Frontal cortex (tissue), 4 donors: ENCODE measurements at places on chromosomes 11 and 22. TPM values are rescaled to one million over a fixed set of nuclear protein-coding genes. Genes with fewer than 3 reads are reported as not detected.

- no peak for DNase-seq
Observed at GRCh38 chr22:21687685-21688259, 22.0 kb downstream of the PPIL2 start.

The IGLL1 gene
- total RNA-seq, result not detected

DNA sequence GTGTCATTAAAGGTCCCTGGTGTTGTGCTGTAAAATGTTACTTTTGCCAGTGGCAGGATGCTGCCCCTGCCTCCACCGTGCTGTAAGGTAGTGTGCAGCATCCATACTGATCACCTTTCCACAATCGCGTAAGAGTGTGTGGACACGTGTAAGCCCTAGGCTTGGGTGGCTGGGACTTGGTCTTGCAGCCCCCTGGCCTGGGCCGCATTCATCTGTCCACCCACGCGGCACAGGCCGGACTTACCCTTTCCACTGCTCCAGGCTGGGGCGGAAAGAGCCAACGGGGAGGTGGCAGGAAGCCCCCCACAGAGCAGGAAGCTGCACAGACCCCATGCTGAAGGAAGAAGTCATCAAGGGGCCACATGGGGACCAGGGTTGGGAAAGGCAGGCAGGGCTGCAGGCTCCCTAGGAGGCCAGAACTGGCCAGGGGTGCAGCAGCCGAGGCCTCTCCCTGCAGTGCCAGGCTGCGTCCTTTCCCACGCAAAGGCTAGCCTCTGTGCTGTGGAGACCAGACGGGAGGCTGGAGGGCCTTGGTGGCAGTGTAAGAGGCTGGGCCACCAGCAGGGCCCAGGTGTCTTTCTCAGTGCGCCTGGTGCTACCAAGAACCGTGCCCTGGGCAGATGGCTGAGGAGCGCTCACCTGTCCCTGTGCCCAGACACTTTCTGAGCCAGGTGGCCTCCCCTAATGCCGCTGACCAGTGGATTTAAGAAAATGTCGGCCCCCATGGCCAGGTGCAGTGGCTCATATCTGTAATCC, 11.7 kb upstream of the TMEM191C start:
- DNase-seq, result no peak

GRCh38 chr11:36492724-36493304, 17.3 kb downstream of the TRAF6 start:
- no peak for DNase-seq
